ENCODE measurements at places on chromosomes 11 and 22. TPM values are rescaled to one million over a fixed set of nuclear protein-coding genes. Genes with fewer than 3 reads are reported as not detected.

Gene COMT
- 143 TPM for total RNA-seq

DNA sequence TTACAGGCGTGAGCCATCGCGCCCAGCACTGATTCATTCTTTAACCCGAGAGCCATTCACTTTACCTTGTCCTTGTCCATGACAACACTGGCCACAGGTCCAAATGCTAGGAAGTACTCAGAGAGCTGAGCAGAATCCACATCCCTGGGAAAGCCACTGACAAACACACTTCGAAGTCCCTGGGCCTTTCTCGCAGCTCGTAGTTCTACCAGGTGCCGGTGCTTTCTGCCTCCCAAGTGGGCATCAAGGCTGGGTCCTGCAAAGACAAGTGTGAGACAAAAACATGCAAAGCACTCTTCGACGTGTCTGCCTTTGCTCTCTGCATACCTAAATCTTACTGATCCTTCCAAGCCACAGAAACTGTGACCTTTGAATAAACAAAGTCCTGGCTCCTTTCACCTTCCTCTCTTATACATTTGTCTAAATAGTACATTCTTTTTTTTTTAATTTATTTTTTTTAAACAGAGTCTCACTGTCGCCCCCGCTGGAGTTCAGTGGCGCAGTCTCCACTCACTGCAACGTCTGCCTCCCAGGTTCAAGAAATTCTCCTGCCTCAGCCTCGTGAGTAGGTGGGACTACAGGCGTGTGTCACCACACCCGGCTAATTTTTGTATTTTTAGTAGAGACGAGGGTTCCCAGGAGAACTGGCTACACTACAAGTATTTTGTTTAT is 2.2 kb downstream of the TUT1 start:
- peak; percentile 29 for DNase-seq

GRCh38 chr11:3684129-3684818 is 13.1 kb upstream of the CHRNA10 start:
- no peak for DNase-seq

DNA sequence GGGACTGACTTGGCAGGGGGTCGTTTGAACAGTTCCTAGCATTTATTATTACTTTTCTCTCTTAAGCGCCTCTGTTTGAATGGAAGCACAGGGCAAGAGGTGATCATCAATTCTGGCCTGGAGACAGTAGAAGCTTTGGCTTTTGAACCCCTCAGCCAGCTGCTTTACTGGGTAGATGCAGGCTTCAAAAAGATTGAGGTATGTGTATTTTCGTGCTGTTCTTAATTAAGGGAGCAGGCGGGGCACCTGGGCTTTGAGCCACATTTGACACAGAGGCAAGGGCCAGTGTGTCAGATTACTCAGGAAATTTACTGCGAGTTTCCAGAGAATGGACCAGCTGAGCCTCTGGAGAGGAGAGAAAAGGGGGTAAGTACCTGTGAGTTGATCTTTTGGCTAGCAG is 102.4 kb upstream of the SORL1-AS1 start:
- DNase-seq: no peak

- DNase-seq: no peak
Observed at GRCh38 chr11:48193876-48194275, 22.7 kb upstream of the OR4B1 start.

Gene ZNF74
- 8.0 TPM for total RNA-seq

Gene POLD3
- 8.5 TPM for total RNA-seq

Gene PARVG
- total RNA-seq: 6.6 TPM

DNA sequence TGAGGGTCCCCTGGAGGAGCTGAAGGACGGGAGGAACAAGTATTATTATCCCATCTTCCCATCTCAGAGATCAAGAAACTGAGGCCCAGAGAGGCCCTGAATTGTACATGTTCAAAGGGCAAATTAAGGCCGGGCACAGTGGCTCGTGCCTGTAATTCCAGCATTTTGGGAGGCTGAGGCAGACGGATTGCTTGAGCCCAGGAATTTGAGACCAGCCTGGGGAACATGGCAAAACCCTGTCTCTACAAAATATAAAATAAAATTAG is 8.1 kb downstream of the PLA2G6 start:
- no peak for DNase-seq

DNA sequence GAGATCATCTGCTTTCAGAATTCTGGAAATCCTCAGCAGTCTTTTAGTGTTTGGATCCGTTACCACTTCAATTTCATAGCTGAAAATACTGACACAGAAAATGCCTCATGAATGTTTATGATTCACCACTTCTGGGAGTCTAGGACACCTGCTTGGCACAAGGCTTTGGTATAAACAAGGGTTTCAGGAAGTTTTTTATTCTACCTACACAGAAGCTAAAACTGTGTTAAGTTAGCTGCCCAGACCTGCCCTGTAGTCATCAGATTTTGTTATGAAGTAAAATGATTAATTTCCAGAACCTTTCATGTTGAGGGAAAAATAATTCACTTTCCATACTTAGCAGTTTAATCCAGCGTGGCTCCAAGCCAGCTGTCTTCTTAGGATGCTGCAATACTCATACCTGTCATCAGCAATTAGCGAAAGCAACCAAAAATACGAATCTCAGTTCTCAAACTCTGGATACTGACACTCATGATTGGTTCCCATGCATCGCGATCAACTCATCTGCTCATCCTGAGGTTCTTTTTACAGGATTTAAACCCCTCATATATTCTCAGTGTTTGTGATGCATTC is 458.5 kb upstream of the CCDC90B start:
- DNase-seq: no peak

- no peak for DNase-seq
Observed at GRCh38 chr11:101331411-101331810, 201.8 kb upstream of the PGR start.

DNA sequence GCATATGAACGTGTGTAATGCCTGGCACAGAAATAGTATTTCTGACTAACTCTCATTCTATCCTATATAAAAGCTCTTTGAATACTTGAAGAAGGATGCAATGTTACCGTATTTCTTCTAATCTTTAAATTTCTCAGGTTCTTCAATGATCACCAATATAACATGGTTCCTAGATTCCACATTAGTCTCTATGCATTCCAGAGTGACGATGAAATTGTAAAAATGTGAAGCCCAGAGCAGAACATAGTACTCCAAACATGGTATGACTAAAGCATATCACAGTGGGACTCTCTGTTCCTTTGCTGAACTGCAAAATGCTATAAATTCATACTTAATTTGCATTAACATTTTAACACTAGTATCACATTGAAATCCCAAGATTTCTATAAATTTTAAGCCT is 877.6 kb upstream of the CHORDC1 start:
- DNase-seq: no peak

- no peak for DNase-seq
Observed at GRCh38 chr11:75855206-75855605, 40.2 kb downstream of the UVRAG start.

GRCh38 chr22:24440270-24440717 is 12.9 kb downstream of the ADORA2A start:
- no peak for DNase-seq

Gene OR4D5
- not detected for total RNA-seq

DNA sequence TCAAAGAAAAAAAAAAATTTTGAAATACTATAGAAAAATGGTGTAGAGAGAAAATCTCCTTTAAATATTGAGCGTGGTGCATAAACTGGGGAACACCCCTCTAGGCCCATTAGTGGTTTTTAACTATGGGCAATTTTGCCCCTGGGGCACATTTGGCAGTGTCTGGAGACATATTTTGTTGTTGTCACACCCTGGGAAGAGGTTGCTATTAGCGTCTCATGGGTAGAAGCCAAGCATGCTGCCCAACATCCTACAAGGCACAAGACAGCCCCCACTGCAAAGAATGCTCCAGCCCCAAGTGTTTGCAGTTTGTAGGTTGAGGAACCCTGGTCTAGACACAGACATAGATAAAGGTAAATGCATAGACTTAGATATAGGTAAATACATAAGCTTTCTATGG is 92.6 kb downstream of the KIAA1671 start:
- DNase-seq: no peak

- DNase-seq: no peak
Observed at GRCh38 chr11:117664897-117665296, 132.1 kb downstream of the DSCAML1 start.

DNA sequence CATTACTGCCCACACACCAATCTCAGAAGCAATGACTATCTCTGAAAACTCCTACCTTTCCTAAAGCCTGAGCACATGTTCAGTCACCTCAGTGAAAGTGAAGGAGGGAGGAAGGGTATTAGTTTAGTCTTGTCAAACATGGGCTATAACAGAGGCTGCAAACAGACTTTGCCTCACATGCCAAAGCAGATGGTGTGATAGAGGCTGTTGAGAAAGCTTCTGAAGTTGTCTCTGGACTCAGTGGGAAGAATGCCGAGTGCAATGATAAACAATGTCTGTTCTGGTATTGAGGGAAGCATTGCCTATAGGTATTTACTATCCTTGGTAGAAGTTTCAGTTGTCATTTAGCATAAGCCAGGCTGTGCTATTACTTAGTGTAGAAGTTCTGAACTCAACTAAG is 314.5 kb upstream of the CCDC90B start:
- no peak for DNase-seq
